Stimulated activated CD4-positive, alpha-beta T cell treated with anti-CD3 and anti-CD28 coated beads, Interleukin-1b, Interleukin-23, amount 100 ng/mL, for 48 hours (primary cell): ENCODE measurements at places on chromosomes 1 and 21.

GRCh38 chr1:172275478-172275877 lies 145.0 kb upstream of the C1orf105 start:
- DNase-seq: no peak

DNA sequence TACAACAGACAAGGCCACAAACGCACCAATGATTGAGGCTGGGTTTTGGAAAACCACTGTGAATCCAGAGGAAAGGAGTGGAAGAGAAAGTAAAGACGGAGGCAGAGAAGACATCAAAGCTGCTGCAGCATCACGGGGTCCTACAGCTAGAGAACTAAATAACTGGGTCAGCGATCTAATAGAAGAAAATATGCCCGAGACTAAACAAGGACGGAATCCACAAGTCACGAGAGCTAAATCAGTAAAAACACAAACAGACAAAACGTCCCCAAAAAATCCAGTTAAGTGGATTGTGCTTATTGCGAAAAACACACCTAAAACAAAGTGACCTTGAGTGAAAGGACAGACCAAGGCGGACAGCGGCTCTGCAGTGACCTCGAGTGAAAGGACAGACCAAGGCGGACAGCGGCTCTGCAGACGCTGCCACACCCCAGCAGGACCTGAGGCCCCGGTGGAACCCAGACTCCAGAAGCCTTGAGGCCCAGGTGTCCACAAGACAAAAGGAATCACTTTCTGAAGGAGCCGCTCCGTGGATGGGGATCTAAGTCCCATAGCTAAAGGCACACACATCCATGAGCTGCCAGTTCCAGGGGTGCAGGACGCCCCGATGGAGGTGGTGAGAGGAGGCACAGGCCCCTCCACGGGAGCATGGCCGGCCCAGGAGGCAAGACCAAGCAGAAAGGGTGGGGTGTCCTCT lies 6.0 kb downstream of the FTCD start:
- DNase-seq: no peak

DNA sequence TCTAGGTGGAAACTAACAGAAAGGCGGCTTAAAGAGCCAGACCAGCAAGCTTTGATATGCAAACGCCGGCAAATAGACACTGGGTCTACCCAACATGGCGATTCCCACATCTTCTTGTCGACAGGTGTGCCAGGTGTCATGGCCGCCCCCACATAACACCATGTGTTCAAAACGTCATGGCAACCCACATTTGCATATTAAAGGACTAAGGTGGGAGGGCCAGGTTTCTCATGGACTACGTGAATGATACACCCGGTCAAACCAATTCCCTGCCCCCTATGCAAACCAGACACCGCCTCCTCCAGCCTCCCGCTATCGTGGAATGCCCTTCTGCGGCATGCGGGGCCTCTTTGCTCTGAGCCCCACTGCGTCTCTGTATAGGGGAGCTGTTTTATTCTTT lies 41.3 kb downstream of the ICOSLG start:
- no peak for DNase-seq

DNA sequence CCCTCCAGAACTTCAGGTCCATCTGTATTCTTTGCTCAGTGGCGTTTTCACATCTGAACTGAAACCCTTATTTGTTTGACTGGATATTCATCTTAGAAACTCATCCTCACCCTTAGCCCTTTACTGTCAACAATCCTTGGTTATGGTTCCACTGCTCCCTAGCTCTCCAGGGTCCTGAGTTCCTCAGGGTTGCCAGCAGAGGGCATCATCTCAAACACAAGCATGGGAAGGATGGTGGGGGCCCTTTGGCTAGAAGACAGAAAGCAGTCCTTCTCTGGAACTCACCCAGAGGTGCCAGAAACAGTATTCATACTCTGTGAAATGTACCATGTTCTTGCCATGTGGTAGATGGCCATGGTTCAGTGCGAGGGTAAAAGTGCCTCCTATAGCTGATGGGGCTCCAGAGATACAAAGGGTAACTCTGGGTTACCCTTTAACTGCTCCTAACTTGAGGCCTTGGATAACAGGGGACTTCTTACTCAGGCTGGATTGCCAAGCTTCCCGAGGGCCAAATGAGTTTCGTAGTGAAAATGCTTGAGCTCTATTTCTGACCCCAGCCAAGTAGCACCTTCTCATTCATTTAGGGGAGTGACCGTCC lies 11.3 kb downstream of the NCSTN start:
- no peak for DNase-seq

DNA sequence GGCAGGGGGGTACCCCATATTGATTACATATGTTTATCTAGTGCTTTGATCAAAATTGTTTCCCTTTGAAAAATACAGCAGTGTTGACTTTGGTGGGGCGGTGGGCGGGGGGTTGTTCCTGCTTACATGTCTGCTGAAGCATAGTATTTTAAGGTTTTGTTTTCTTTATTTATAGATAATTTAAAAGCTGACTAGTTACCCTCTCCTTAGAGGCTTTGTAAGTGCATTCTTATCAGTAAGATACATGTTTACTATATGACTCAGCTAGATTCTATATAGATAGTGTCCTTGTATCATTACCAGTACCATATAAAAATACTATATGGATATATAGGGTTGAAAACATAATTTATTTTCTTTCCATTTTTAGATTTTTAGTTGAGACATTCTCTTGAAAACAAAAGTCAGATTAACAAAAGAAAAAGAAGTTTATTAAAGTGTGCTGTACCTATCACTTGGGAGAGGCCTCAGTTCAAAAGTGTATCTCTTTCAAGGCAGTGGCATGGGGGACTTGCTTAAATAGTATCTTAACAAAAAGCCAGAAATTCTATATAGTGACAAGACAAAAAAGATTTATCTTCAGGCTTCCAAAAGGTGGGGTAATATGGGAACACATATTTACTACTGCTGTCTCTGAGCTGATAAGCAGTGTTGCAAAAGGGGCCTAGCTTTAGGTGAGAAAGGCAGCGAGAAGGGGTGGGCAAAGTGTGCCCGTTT lies 79.0 kb downstream of the HS2ST1 start:
- DNase-seq: no peak

GRCh38 chr21:35508139-35508888 lies 459.2 kb upstream of the RUNX1 start:
- DNase-seq: no peak

DNA sequence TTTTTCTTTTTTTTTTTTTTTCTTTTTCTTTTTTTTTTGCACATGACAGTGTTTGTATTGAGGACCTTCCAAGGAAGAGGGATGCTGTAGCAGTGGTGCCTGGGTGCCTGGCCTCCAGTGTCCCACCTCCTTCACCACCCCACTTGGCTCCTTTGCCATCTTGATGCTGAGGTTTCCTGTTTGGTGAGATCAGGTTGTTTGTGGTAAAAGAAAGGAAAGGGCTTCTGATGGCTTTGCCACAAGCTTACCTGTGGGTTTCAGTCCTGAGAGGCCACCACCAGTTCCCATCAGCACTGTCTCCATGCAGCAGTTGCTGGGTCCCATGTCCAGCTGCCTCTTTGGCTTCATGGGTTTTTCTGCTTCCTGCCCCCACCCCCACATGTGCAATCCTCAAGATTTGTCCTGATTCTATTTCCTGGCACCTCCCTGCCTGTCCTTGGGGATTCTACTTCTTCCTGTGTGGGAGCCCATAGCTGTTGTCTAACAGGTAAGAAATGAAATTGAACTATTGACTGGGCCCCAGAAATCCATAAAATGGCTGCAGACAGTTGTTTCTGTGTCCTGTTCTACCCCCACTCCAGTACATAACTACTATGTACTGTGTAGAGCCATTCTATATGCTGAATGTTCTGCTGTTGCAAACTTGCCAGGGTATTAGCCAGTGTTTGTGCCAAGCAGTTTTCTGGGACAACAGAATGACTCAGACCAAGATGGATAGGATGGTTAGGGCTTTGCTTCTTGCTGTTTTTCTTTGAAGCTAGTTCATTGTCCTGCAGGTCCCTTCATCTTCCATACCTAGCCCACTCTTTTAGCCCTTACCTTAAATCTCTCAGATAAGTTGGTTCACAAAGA lies 4.2 kb upstream of the CCDC28B start:
- DNase-seq: no peak

DNA sequence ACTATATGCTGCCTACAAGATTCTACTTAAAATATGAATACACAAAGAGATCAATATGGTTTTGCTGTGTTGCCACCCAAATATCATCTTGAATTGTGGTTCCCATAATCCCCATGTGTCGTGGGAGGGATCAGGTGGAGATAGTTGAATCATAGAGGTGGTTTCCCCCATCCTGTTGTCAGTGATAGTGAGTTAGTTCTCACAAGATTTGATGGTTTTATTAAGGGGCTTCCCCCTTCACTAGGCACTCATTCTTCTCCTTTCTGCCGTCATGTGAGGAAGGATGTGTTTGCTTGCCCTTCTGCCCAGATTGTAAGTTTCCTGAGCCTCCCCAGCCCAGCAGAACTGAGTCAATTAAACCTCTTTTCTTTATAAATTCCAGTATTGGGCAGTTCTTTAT lies 654.4 kb upstream of the NR5A2 start:
- DNase-seq: no peak

GRCh38 chr1:43731867-43732531 lies 24.7 kb downstream of the ST3GAL3 start:
- DNase-seq: no peak

GRCh38 chr1:233654658-233655280 lies 40.9 kb downstream of the KCNK1 start:
- no peak for DNase-seq

DNA sequence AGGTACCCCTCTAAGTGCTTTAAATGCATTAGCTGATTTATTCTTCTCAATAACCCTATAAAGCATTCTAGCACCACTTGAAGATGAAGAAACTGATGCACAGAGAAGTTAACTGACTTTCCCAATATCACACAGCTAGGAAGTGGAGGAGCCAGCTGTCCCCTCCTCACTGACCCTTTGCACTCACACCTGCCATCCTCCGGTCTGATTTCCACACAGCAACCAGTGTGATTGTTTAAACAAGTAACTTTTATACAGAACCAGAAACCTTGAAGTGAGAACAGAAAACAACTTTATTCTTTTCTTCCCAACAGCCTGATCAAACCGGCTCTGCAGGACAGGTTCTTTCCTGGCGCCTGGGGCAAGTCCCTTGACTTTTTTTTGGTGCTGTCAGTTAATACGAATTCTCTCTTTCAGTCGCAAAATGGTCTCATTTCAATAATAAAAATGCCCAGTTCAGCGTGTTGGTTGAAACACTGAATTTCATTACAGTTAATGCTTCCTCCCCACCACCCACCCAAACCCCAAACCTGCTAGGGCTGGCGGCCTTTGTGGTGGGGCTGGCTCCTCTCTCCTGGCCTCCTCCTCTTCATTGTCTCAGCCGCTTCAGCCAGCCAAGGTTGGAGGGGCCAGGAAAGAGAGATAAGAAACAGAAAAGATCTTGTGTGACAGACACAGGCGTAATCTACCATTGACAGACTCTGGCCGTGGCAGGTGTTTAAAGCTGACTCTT lies 26.4 kb upstream of the EEIG2 start:
- no peak for DNase-seq

GRCh38 chr1:64632936-64633335 lies 111.9 kb upstream of the RAVER2 start:
- DNase-seq: no peak

- no peak for DNase-seq
Observed at GRCh38 chr1:169867012-169867675, 26.6 kb downstream of the SCYL3 start.

GRCh38 chr21:26973226-26973625 lies 6.3 kb upstream of the ADAMTS5 start:
- no peak for DNase-seq

DNA sequence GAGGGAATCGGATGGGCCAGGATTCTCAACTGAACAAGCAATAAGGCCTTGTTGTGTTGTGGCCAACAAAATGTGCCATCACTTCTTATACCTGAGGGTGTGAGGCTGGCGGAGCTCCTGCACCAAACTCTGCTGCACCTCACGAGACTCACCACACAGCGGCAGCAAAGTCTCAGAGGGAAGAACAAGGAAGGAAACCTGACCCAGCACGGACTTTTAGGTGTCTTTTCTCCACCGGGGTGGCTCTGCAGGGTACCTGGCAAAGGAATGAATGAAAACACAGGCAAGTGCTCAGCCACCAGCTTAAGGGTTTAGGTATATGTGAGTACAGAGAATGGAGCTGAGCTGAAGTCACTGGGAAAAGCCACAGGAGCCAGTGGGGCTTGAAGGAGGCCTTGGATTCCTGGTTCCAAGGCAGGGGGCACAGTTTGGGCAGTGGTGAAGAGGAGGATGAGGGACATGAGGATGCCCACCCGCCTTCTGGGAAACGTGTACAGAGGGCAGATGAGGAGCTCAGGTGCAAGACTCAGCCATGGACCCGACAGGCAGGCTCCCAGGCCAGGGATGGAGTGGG lies 31.1 kb upstream of the HSD3B1 start:
- peak; percentile 32 for DNase-seq
